ENCODE measurements at places on chromosomes 7 and 10.

DNA sequence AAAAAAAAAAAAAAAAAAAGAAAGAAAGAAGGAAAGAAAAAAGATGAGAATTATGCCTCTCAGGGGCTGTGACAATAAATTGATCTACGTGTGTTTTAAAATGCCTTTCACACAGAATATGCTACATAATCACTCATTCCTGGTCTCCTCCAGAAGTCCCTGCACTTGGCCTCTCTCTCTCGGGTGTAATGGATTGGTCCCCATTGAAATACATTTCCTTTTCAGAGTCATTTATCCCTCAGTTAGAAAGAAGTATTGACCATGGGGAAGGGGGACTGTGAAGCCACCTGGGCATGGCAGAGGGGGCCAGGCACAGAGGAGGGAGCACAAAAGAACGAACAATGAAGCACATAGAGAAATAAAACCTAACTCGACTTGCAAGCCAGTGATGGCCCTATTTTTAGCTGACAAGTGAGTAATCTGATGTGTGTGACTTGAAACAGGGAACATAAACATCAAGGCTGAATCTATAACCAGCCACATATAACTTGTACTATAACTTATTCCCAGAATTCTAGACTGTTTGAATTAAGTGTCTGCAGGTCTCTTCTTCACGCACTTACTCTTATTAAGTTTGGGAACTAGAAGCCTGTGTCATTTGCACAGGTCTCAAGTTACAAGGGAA is 490.8 kb downstream of the KCNMA1 start:
- no peaks in the 10 kb centered on the region for H3K27me3 ChIP-seq
- no peak overlapping the region for H3K4me3 ChIP-seq
- H3K36me3 ChIP-seq, result no peaks in the 10 kb centered on the region
- DNase-seq, result no peak

- H3K4me3 ChIP-seq, result no peak overlapping the region
- H3K36me3 ChIP-seq, result no peaks in the 10 kb centered on the region
- no peak overlapping the region for H3K27ac ChIP-seq
- DNase-seq, result no peak
Observed at GRCh38 chr7:120997882-120998474, 9.5 kb downstream of the CPED1 start.

DNA sequence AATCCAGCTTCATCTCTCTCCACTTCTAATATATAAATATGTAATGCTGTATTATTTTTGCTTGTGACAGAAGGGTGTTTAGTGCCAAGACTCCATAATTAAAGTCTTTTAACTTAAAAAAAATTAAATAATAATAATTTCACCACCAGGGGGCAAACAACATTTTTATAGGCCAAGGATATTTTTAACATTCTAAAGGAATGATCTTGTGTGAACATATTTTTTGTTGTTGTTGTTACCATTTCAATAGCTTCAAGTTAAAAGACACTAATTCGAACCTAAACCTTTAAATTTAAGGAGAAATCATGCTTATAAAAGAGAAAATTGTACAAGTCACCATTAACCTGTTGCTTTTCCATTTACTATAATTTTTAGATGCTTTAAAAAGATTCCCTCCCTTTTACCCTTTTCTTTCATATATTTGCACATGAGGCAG is 7.5 kb upstream of the DNAJC1 start:
- no peak overlapping the region for H3K4me3 ChIP-seq
- H3K36me3 ChIP-seq, result no peaks in the 10 kb centered on the region
- no peaks in the 10 kb centered on the region for H3K4me1 ChIP-seq
- no peaks in the 10 kb centered on the region for H3K27me3 ChIP-seq
- H3K27ac ChIP-seq, result no peak overlapping the region

GRCh38 chr10:48274636-48275035 is at the start of gene FRMPD2:
Gene FRMPD2 (minus strand): TSS chr10:48274696. CDS start chr10:48274567, 129 bp downstream.
- no peaks in the 10 kb centered on the region for H3K4me1 ChIP-seq
- H3K27ac ChIP-seq, result no peak within 1 kb of the TSS
- no peak for DNase-seq
- no peak within 1 kb of the TSS for H3K4me3 ChIP-seq
- no peaks in the 10 kb centered on the region for H3K27me3 ChIP-seq

- H3K4me3 ChIP-seq, result no peak overlapping the region
- H3K36me3 ChIP-seq, result no peaks in the 10 kb centered on the region
- H3K27ac ChIP-seq, result no peak overlapping the region
- DNase-seq, result no peak
- H3K27me3 ChIP-seq, result no peaks in the 10 kb centered on the region
Observed at GRCh38 chr10:78617631-78618030, 451.1 kb upstream of the ZMIZ1 start.

DNA sequence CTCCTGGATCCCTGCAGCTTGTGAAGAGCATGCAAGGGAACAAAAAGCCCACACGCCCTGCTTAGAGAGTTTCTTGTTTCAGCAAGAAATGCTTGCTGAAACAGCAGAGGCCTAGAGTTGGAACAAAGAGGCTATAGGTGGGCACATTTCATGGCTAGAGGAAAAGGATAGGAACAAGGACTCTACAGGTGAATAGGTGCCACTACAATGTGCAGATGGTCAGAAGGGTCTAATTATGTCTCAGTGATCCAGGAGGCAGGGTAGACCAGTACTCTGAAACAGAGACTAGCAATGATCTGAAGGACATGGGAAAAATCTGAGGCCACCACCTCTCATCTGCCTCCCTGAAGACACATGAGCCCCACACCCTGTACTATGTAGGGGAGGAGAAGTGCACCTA is 609.0 kb downstream of the REEP3 start:
- no peak overlapping the region for H3K4me3 ChIP-seq
- no peaks in the 10 kb centered on the region for H3K27me3 ChIP-seq
- no peaks in the 10 kb centered on the region for H3K36me3 ChIP-seq
- no peaks in the 10 kb centered on the region for H3K4me1 ChIP-seq
- DNase-seq, result no peak

- H3K36me3 ChIP-seq, result peaks cover 7% of the 10 kb centered on the region
- peak overlapping the region; percentile 88 for H3K27ac ChIP-seq
- peaks cover 64% of the 10 kb centered on the region for H3K4me1 ChIP-seq
- peak; percentile 87 for DNase-seq
- no peaks in the 10 kb centered on the region for H3K27me3 ChIP-seq
- H3K4me3 ChIP-seq, result peak overlapping the region; percentile 76
Observed at GRCh38 chr7:30027065-30027456, 559 bp upstream of the FKBP14 start.

DNA sequence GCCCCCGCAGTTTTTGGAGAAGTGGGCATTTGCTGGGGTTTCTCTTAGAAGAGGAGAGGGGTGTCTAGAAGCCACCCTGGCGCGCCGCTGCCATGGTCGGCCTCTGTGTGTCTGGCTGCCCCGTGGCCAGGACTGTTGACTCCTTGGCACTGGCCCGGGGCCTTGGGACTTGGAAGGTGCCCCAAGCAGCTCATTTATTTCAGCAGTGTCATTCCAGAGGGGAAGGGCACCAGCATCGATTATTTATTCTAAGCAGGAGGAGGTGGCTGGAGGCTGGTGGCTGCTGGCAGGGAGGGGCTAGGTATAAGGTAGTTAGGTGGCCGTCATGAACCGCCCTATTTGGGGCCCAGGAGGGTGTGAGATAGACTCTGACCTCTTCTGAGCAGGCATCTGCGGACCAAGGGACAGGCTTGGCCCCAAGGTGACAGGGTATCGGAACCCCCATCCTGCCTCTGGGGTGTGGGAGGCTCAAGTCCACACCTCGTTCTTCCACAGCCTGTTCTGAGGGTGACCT is 1.6 kb downstream of the GTF2IRD1 start:
- no peak overlapping the region for H3K27ac ChIP-seq
- no peak overlapping the region for H3K4me3 ChIP-seq
- H3K27me3 ChIP-seq, result no peaks in the 10 kb centered on the region
- H3K36me3 ChIP-seq, result no peaks in the 10 kb centered on the region
- H3K4me1 ChIP-seq, result no peaks in the 10 kb centered on the region

DNA sequence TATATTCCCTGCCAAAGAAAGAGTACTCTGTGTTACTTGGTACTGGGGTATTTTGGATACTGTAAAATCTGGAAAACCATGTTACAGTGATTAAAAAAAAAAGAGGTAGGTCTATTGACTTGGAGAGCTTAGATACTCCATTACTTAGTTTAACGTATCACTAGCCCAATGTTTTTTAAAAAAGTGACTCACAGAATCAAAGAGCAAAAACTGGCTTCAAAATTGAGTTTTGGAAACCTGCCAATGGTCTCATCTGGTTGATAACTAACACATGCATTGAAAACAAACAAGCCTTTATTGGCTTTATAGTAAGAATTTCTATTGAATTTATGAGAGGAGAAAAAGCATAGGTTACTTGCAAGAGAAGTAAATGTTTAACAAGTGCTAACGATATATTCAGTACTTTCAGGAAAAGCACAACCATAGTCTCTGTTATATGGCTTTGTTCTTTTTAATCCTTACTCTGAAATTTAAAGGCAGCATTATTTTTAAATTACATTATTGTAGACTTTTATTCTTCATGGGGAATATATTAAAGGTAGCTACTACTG is 563.3 kb upstream of the SORCS1 start:
- H3K4me3 ChIP-seq, result no peak overlapping the region
- no peaks in the 10 kb centered on the region for H3K27me3 ChIP-seq
- no peak for DNase-seq
- no peaks in the 10 kb centered on the region for H3K4me1 ChIP-seq
- no peak overlapping the region for H3K27ac ChIP-seq

- no peaks in the 10 kb centered on the region for H3K27me3 ChIP-seq
- no peak overlapping the region for H3K27ac ChIP-seq
- H3K4me1 ChIP-seq, result peaks cover 2% of the 10 kb centered on the region
- no peak for DNase-seq
- H3K36me3 ChIP-seq, result no peaks in the 10 kb centered on the region
Observed at GRCh38 chr7:76133839-76134238, 67.9 kb upstream of the SRRM3 start.

GRCh38 chr7:23712368-23713284 is 2.6 kb downstream of the STK31 start:
- no peak overlapping the region for H3K27ac ChIP-seq
- H3K36me3 ChIP-seq, result no peaks in the 10 kb centered on the region
- no peak overlapping the region for H3K4me3 ChIP-seq
- peak; percentile 76 for DNase-seq

DNA sequence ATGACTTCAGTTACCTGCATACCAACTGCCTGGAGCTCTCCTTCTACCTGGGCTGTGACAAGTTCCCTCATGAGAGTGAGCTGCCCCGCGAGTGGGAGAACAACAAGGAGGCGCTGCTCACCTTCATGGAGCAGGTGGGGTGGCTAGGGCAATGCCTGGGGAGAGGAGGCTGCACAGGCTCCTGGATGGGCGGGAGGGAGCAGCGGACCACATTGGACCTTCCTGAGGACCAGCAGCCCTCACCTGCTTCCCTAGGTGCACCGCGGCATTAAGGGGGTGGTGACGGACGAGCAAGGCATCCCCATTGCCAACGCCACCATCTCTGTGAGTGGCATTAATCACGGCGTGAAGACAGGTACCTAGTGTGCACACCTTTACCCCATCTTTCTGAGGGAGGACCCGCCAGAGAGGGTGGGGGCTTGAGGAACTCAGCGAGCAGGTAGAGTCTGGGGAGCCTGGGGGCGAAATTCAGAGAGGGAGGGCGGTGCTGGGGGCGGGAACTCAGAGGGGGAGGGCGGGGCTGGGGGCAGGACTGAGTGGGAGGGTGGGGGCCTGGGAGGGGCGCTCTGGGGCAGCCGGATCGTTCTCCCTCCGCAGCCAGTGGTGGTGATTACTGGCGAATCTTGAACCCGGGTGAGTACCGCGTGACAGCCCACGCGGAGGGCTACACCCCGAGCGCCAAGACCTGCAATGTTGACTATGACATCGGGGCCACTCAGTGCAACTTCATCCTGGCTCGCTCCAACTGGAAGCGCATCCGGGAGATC is 9.0 kb downstream of the AEBP1 start:
- no peak for DNase-seq
- no peak overlapping the region for H3K4me3 ChIP-seq
- peaks cover 3% of the 10 kb centered on the region for H3K36me3 ChIP-seq
- H3K4me1 ChIP-seq, result peaks cover 17% of the 10 kb centered on the region
- H3K27me3 ChIP-seq, result no peaks in the 10 kb centered on the region

- no peak overlapping the region for H3K4me3 ChIP-seq
- peaks cover 25% of the 10 kb centered on the region for H3K4me1 ChIP-seq
- no peaks in the 10 kb centered on the region for H3K36me3 ChIP-seq
- no peaks in the 10 kb centered on the region for H3K27me3 ChIP-seq
Observed at GRCh38 chr10:85638797-85639196, 727.8 kb downstream of the GRID1 start.

DNA sequence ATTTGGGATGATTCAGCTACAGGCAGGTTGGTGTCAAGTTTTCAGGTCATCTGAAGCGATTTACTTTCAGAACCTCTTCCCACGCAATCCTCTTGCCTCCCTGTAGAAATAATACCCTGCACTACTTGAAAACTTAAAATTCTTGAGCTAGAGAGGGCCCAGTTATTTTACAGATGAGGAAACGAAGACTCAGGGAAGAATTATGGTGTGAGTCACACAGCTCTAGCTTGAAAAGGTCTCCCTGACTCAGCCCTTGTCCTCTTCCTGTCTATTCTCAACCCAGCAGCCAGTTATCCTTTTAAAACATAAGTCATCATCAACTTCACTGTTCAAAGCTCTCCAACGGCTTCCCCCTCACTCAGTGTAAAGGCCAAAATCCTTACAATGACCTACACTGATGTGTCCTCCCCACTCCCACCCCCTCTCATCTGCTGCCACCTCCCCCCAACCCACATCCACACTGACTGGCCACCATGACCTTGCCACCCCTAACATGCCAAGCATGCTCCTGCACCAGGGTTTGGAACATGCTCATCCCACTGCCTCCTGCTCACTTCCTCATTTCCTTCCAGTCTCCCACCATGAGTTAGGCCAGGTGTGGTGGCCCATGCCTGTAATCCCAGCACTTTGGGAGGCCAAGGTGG is 3.4 kb downstream of the DNMBP start:
- no peak for DNase-seq
- peak overlapping the region; percentile 74 for H3K27ac ChIP-seq
- H3K27me3 ChIP-seq, result no peaks in the 10 kb centered on the region
- H3K4me3 ChIP-seq, result no peak overlapping the region

GRCh38 chr10:69515699-69516259 is 57.4 kb downstream of the NEUROG3 start:
- H3K4me1 ChIP-seq, result no peaks in the 10 kb centered on the region
- H3K27ac ChIP-seq, result no peak overlapping the region
- no peak overlapping the region for H3K4me3 ChIP-seq
- H3K27me3 ChIP-seq, result no peaks in the 10 kb centered on the region

GRCh38 chr10:47384148-47384921 is at the start of gene ZNF488:
Gene ZNF488 (minus strand): TSS chr10:47384293. CDS start chr10:47368829, 15,464 bp downstream.
- DNase-seq, result peak; percentile 89
- peaks cover 2% of the 10 kb centered on the region for H3K27me3 ChIP-seq
- peaks cover 16% of the 10 kb centered on the region for H3K4me1 ChIP-seq
- H3K36me3 ChIP-seq, result no peaks in the 10 kb centered on the region

- no peak overlapping the region for H3K4me3 ChIP-seq
- peaks cover 5% of the 10 kb centered on the region for H3K4me1 ChIP-seq
- no peaks in the 10 kb centered on the region for H3K27me3 ChIP-seq
- no peak for DNase-seq
- no peaks in the 10 kb centered on the region for H3K36me3 ChIP-seq
Observed at GRCh38 chr10:89685936-89686335, 15.5 kb upstream of the KIF20B start.

GRCh38 chr10:127459918-127460317 is 89.2 kb upstream of the NPS start:
- DNase-seq, result no peak
- no peak overlapping the region for H3K4me3 ChIP-seq
- H3K27ac ChIP-seq, result no peak overlapping the region
- no peaks in the 10 kb centered on the region for H3K36me3 ChIP-seq
- H3K4me1 ChIP-seq, result no peaks in the 10 kb centered on the region

All from Karpas-422 (cell line).